Kidney (tissue), 22 donors: ENCODE measurements at places on chromosomes 3 and 15. TPM values are rescaled to one million over a fixed set of nuclear protein-coding genes. Genes with fewer than 3 reads are reported as not detected.

- DNase-seq, result no peak
Measured at GRCh38 chr3:179671747-179672242, 19.0 kb downstream of the USP13 start.

Gene ZNF501
- 1.5 TPM for polyA plus RNA-seq

DNA sequence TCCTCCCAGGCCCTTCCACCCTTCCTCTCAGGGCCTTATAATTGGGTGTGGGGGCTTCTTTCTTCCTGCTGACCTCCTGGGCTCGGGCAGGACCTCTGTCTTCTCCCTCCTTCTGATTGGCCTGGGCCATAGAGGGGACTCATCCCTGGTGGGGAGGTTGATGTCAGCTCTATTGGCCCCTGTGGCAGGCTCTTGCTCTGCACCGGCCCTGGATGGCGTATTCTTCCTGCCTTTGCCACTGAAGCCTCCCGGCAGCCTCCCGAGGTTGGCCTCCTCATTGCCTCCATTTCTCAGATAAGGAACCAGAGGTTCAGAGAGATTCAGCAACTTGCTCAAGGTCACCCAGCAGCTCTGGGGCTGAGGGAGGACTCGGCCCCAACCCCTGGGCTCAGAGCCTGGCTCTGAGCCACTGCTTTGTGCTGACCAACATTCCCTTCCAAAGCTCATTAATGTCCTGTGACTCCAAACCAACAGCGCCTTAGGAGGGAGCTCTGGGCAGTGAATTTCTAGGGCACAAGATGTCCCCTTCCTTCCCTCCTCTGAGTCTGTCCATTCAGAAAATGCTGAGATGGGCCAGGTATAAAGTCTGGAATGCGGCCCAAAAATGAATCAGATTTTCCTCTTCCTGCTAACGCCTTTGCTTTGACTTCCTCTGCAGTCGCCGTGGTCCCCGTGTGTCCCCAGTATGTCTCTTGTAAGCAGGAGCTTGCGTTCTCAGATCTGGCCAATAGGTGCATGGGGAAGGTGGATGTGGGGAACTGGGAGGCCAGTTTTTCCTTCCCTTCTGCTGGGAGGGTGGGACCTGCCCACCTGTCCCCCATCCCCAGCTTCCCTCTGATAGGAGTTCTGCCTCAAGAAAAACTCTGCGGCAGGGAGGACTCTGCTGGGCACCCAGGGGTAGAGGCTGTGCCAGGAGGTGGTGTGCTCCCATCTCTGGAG lies 74.2 kb downstream of the HMCES start:
- DNase-seq, result no peak

DNA sequence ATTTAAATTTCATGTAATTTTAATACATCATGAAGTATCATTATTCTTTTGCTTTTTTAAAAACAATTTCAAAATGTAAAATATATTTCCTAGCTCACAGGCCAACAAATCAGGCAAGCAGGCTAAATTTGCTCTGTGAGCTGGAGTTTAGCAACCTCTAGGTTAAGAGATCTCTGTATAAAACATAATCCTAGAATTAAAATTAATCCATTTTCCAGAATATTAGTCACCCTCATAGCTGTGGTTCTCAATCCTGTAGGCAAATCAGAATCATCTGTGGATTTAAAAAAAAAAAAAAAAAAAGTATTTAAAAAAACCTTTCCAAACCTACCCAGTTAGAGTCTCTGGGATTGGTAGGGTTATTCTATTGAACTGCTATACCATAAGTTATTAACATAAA lies 209.7 kb downstream of the MINAR1 start:
- no peak for DNase-seq

Gene PLSCR5
- polyA plus RNA-seq, result not detected

- no peak for DNase-seq
Measured at GRCh38 chr3:161759444-161759843, 262.8 kb downstream of the OTOL1 start.

Gene FANCD2OS
- not detected for polyA plus RNA-seq

Gene EAF2
- polyA plus RNA-seq, result 43.6 TPM
